Stimulated activated CD4-positive, alpha-beta T cell treated with anti-CD3 and anti-CD28 coated beads, Interleukin-2, amount 100 ng/mL, for 4 hours (primary cell): ENCODE measurements at places on chromosomes 7 and 10.

GRCh38 chr7:47812429-47813136 lies 135.7 kb downstream of the PKD1L1 start:
- no peak for DNase-seq

- DNase-seq: no peak
Observed at GRCh38 chr10:807958-808353, 118.5 kb upstream of the DIP2C start.

GRCh38 chr7:87875151-87876039 lies 765 bp downstream of the SLC25A40 start:
- no peak for DNase-seq

DNA sequence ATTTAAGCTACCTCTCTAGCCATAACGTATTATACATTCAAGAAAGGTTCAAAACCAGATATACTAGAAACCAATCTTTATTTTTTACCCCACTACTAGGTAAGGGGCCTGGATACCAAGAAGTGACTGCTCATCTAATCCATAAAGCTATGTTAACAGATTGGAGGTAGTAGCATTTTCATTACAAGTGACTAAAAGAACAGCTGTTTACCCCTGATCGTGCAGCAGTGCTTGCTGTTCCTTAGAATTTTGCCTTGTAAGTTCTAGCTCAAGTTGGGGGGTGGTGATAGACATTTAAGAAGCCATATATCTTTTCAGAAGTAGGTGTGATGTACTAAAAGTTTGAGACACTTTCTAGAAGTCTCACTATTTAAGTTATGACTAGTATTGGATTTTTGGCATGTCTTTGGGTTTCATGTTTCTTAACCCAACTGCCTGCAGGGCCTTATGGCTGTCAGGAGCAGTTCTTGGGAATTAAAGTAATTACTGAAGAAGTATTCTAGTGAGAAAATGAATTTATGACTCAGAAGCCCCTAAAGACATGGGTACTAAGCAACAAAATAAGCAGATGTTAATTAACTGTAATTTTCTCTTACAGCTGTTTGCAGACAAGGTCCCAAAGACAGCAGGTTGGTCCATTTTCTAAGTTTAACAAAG lies 2.3 kb downstream of the PPIA start:
- no peak for DNase-seq

DNA sequence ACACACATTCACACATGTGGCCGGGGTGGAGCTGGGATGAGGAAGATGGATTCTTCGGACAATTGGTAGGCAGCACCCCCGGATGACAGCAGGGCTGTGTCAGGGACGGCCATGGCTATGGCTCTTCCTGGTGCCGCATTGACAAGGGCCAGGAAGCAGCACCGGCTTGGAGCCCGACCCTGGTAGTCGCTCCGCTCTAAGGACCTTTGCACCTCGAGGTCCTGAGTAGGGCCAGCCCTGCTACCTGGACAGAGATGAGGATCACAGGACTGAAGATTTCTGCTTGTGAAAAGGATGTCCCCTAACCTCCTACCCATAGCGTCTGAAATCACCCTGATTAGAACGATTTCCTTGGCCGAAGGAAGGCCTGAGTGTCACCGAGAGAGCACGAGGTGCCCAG lies 134.1 kb downstream of the ADARB2 start:
- DNase-seq: no peak
